Parietal lobe (tissue), 2 donors: ENCODE measurements at places on chromosomes 16 and 17. TPM values are rescaled to one million over a fixed set of nuclear protein-coding genes. Genes with fewer than 3 reads are reported as not detected.

Gene TPSD1
- total RNA-seq = not detected

Gene CACNG3
- 4.4 TPM for total RNA-seq

Gene TTYH2
- total RNA-seq = 17.2 TPM

Gene FADS6
- total RNA-seq = not detected

Gene MT1H
- not detected for total RNA-seq

Gene HOXB2
- total RNA-seq = not detected

Gene SPNS3
- not detected for total RNA-seq

Gene CCL4
- 2.8 TPM for total RNA-seq

Gene CCL8
- total RNA-seq = not detected

Gene KCNJ18
- total RNA-seq = not detected

Gene BRD7
- total RNA-seq = 41.9 TPM

Gene MYOCD
- under 0.01 TPM for total RNA-seq

Gene SLC47A1
- 1.6 TPM for total RNA-seq

Gene ACTG1
- 5,254 TPM for total RNA-seq

Gene CARD14
- total RNA-seq = 0.31 TPM

Gene SOX15
- total RNA-seq = 1.6 TPM

Gene KRTAP2-1
- total RNA-seq = not detected

Gene ZC3H7A
- 75.7 TPM for total RNA-seq

Gene GUCY2D
- not detected for total RNA-seq

Gene RNF222
- total RNA-seq = not detected

Gene WFDC1
- total RNA-seq = 0.31 TPM

Gene RNF135
- total RNA-seq = 1.9 TPM

Gene PPP1R27
- not detected for total RNA-seq

Gene ABCC12
- 1.3 TPM for total RNA-seq

Gene CLN3
- 24.7 TPM for total RNA-seq

Gene NPIPA1
- 211 TPM for total RNA-seq

Gene IL17C
- not detected for total RNA-seq

Gene DHRS11
- 8.1 TPM for total RNA-seq

Gene KRTAP4-5
- total RNA-seq = not detected

Gene NPIPA5
- 8.1 TPM for total RNA-seq

Gene SLC35G6
- not detected for total RNA-seq
